AG10803 (cell line): ENCODE measurements at places on chromosomes 1 and 21.
A peak's percentile ranks its signal among the peaks of the same experiment; 100 is the strongest.

DNA sequence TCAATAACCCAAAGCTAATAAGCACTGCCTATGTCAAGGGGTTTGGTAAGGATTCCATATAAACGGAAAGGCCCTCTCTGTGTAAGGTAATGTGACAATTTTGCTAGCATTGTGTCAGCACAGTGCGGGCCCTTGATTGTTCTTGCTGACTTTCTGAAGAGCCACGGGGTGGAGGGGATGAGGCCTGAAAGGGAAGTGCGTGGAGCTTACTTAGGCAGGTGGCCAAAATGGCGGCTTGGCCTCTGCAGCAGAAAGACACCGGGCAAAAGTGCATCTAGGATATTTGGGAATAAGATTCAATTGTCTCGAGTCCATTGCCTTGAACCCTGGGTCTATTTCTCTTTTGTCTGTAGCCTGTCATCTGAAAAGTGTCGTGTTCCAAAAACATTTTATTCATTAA, 114.3 kb downstream of the TGFB2 start:
- DNase-seq = no peak

GRCh38 chr1:31105646-31106045, 40.1 kb upstream of the PUM1 start:
- DNase-seq = no peak

- no peak for DNase-seq
Observed at GRCh38 chr1:96553811-96554210, 167.8 kb upstream of the PTBP2 start.

GRCh38 chr1:38308780-38309179, 262.2 kb upstream of the POU3F1 start:
- peak; percentile 5 for DNase-seq

GRCh38 chr1:237032029-237032428, 10.0 kb upstream of the RYR2 start:
- DNase-seq = no peak

GRCh38 chr1:151165281-151165737, 393 bp downstream of the LYSMD1 start:
- peak; percentile 59 for DNase-seq

DNA sequence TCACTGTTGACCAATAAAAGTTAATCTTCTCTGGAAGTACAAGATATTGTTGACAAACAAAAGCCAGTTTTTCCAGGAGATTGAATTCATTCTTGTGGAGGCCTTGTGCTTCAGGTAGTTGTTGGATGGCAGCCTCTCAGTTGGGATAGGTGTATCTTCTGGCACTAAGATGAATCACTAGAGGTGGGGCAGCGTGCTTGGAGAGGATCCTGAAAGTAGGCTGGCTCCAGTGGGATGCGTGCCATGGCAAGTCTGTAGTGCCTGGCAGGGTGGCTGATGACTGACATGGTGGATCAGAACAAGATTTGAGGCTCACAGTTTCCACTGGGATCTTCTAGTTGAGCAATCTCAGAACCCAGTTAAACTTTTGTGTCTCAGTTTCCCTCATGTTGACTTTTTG, 2.4 kb downstream of the VPS13D start:
- DNase-seq = no peak

DNA sequence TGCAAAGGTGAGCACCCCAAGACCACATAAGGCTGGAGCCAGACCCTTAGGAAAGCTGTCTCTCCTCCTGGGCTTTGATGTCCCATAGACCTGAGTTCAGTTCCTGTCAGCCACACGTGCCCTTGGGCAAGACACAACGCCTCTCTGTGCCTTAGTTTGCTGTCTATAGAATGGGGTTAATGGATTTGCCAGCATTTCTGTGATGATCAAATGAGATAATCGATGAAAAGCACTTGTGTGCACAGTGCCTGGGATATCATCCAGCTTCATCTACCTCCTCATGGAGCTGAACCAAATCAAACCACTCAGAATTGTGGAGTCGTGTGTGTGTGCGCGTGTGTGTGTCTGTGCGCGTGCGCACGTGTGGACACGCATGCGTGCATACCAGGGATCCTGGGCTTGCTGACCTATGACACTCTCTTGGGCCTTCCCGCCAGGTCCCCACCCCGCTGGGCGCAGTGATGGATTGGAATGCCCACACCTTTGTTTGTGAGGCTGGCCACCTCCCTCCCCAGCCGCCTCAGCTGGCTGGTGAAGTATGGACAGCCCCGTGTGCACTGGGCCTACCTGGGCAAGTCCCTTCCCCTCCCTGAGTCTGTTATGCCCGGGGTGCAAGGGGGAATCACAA, 5.2 kb downstream of the TTC22 start:
- DNase-seq = no peak

GRCh38 chr1:35603468-35603867, 30.4 kb downstream of the TFAP2E start:
- no peak for DNase-seq

GRCh38 chr1:23555986-23556634, 3.2 kb downstream of the ID3 start:
- DNase-seq = peak; percentile 75

- no peak for DNase-seq
Observed at GRCh38 chr1:154584267-154584994, 16.9 kb downstream of the CHRNB2 start.

GRCh38 chr1:210446479-210446878, 117.8 kb downstream of the HHAT start:
- DNase-seq = no peak

DNA sequence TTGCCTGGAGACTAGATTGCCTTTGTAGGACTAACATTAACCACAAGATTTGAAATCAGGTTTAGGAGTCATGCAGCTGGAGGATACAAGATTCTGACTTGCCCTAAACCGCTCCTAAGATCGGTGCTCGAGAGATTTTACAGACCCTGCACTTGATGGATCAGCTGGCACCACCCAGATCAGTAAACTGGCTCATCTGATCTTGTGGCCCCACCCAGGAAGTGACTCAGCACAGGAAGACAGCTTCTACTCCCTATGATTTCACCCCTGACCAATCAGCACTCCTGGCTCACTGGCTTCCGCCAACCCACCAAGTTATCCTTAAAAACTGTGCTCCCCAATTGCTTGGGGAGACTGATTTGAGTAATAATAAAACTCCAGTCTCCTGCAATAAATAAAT, 876 bp upstream of the CATSPERE start:
- no peak for DNase-seq

GRCh38 chr1:31063631-31064030, 1.9 kb downstream of the PUM1 start:
- no peak for DNase-seq

- DNase-seq = no peak
Observed at GRCh38 chr1:188406636-188407035, 1577.9 kb downstream of the PLA2G4A start.
